Uterus (tissue), 4 donors: ENCODE measurements at places on chromosomes 4 and X.

DNA sequence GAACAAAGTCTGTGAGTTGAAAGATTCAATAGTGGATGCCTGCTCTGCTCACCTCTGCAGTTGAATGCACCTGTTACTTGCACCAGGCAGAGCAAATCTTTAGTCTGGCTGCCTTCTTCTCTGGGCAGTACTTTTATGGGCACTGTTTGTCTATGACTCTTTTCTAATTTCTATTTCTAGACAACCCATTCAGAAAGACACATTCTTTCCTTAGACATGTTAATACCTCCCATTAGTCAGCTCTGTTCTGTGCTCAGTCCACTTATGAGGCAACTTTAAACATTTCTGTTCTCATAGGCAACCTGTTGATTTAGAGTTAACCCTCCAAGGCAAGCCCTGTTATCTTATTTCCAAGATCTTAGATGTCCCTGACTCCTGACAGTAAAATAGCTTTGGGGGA is 108.9 kb downstream of the SYNPO2 start:
- DNase-seq: no peak

DNA sequence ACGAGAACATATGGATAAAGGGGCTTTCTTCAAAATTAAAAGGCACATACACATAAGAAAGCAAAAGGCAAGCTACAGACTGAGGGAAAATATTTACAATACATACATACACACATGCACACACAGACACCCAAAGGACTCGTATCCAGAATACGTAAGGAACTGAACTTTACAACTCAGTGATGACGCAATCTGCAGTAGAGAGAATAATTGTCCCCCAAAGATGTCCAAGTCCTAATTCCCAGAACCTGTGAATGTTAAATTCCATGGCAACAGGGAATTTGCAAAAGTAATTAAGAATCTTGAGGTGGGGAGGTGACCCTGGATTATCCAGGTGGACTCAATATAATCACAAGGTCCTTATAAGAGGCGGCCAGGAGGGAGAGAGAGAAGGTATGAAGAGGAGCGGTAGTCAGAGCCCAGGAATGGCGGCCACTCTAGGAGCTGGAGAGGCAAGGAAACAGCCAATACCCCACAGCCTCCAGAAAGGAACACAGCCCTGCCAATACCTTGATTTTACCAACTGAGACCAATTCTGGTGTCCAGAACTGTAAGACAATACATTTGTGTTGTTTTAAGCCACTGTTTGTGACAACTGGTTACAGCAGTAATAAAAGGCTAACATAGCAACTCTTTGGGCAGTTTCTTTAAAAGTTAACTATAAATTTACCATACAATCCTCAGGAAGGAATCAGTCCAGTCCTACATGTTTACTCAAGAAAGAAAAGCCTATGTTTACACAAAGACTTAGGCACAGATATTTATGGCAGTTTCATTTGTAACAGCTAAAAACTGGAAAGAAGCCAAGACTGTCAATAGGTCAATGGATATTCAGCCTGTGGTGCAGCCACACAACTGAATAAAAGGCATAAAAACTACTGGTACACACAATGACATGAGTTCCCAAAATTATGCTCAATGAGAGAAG is 27.3 kb upstream of the STS start:
- no peak for DNase-seq

DNA sequence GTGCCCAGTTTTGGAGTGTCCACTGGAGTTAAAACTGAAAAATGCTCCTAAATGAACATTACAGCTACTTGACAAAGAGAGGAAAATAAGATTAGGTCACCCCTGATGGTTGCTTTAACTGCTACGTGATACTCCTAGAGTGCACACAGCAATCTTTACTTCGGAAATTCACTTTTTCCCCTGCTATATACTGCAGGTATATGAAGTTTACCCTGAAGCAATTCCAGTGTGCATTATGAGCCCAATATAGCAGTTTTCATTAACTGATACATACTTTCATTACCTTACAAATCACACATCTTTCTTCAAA is 773 bp upstream of the ZNF827 start:
- DNase-seq: no peak

DNA sequence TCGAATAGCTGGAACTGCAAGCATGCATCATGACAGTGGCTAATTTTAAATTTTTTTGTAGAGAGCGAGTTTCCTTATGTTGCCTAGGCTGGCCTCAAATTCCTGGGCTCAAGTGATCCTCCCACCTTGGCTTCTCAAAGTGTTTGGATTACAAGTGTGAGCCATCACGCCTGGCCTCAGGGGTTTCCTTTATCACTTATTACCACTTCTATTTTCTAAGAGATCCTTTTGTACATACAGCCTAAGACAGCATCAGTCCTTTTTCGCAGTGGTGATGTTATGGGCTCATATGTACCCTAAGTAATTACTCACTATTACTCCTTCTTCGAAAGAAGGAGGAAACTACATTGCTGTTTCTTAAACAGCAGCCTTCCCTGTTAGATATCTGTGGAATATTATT is 54.1 kb upstream of the CDKN2AIP start:
- DNase-seq: no peak

- DNase-seq: no peak
Observed at GRCh38 chr4:148716431-148717052, 274.3 kb upstream of the NR3C2 start.

DNA sequence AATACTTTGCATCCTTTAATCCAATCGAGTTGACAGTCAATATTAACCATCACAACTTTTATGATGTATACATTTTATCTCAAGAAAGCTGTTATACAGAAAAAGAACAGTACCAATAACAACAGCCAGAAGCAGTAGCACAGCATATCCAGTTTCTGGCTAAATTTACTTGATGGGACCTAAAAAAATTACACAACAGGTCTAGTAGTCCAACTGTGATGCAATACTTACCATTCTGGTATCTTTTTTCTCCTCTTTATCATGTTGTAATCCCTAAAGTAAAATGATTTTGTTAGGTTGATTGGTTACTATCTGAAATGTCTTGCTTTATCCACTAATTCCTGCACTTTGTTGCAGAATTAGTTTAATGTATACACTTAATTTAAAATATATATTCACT is 1150.6 kb downstream of the FAT4 start:
- no peak for DNase-seq
